Activated gamma-delta T cell treated with anti-CD3 and anti-CD28 coated beads, Interleukin-2, amount 50 U/mL, for 16 hours (primary cell): ENCODE measurements at places on chromosomes 6 and 20.

GRCh38 chr6:33742092-33742491 is 4.6 kb downstream of the IP6K3 start:
- DNase-seq = no peak

DNA sequence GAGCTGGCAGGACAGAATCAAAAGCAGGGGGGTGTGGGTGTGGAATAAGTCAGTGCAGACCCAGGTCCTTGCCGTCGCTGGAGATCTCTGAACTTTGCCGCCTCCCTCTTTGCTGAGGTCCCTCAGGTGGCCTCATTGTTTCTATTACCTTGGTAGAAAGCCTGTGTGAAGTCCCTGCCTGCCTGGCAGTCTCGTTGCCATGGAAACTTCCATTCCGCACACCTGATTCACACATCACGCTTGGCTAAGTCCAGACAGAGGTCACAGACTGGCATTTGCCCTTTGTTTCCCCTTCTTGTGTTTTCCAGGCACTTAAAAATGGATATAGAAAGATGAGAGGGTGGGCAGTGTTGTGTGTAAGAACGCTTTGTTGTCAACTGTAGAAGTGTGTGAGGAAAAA is 260.6 kb downstream of the PRL start:
- DNase-seq = no peak

- no peak for DNase-seq
Observed at GRCh38 chr6:129749749-129750120, 39.8 kb upstream of the ARHGAP18 start.

GRCh38 chr6:44012078-44012493 is 115.2 kb downstream of the MRPL14 start:
- no peak for DNase-seq

GRCh38 chr6:134911547-134911946 is 38.4 kb downstream of the ALDH8A1 start:
- DNase-seq = no peak

- DNase-seq = no peak
Observed at GRCh38 chr6:3031857-3032640, 32.4 kb downstream of the NQO2 start.

- DNase-seq = no peak
Observed at GRCh38 chr20:34389954-34390555, 27.0 kb downstream of the ITCH start.

DNA sequence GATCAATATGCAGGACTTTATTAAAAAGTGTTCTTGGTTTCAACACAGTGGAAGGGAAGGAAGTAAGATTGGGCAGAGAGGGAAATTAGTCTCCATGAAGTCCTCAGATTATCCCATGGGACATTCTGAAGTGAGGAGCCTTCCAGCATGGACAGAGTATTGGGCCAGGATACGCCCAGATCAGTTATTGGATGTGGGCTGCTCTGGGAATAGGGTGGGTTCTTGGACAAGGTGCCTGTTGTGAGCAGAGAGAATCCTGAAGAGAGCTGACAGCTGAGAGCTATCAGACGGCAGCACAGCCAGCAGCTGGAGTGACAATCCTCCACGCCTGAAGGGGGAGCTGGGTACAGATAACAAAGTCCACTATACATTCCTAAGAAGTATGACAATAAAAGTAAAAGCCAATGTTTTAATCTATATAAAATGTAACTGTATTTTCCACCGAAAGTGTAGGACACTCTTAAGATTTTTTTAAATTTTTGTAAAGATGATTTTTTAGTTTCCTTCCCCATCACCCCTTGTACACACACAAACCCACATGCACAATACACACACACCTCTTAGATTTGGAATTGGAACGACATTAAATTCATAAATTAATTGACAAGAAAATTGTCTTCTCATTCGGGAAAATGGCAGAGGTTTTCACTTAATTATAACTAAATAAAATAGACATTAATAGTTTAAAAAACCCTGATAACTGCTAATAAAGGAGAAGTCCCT is 107.8 kb downstream of the FBXO5 start:
- no peak for DNase-seq

DNA sequence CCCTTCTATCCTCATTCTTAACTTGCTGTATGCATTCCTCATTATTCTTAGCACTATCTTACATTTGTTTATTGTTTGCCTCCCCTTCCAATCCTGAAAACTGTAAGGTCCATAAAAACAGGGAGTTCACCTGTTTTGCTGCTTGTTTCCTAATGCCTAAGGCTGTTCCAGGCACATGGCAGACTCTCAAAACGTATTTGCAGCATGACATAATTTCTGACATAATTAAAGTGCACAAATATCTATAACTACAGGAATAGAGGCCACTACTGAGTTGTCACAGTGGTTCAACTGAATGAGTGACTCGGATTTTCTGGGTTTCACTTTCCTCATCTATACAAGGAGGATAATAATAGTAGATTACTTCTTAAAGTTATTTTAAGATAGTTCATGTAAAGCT is 83.0 kb downstream of the HFE start:
- DNase-seq = no peak

DNA sequence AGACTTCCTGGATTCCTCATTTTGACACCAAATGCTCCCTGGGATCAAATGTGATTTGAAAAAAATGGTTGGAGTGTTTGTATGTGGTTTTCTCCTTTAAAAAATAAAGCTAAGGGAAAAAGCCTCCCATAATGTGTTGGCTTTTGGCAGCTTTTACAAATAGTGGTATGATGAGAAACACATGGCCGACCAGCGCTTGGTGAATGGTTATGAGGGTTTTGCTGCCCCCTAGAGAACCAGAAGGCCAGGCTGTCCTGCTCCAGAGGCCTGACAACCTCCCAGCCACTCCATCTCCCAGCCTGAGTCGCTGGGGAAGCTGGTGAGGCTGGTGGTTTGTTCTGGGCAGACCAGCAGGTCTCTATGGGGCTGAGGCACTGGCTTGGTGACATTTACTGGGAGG is 69.3 kb downstream of the CLIC5 start:
- DNase-seq = no peak

DNA sequence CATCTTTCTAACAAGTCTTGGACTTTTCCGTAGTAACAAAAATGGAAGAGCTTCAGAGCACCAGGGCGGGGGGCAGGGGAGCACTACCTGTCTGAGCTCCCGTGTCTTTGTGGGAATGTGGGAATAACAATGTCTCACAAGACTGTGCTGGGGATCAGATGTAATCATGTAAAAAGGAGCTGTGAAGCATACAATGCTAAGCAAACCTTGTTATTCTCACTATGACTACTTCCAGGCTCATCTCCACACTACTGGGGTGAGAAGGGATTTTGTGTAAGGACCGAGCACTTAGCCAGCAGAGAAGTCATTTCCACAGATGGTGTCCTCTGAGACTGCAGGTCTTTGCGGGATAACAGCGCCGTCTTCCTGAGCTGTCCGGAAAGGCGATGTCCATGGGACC is 27.1 kb downstream of the PRR18 start:
- DNase-seq = no peak

DNA sequence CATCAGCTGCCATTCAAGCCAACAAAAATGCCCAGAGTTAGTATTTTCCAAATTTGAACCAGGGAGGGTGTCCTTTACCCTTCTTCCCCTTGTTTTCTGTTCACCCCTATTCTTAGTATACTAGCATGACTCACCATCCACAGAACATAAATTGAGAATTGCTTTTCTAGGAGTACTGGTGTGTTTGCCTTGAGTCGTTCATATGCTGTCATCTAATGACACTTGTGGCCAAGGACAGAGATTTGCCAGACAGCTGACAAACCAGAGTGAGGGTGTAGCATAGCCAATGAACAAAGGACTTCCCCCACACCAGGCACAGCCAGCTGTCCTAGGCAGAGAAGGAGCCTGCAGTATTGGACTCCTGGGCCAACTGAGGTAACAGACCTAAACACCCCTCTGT is 62.2 kb downstream of the FILIP1 start:
- DNase-seq = no peak

- no peak for DNase-seq
Observed at GRCh38 chr20:16821211-16822089, 73.3 kb downstream of the OTOR start.

- DNase-seq = no peak
Observed at GRCh38 chr6:109736273-109737025, 45.4 kb downstream of the FIG4 start.

- DNase-seq = no peak
Observed at GRCh38 chr6:34025112-34025807, 120.6 kb downstream of the GRM4 start.

DNA sequence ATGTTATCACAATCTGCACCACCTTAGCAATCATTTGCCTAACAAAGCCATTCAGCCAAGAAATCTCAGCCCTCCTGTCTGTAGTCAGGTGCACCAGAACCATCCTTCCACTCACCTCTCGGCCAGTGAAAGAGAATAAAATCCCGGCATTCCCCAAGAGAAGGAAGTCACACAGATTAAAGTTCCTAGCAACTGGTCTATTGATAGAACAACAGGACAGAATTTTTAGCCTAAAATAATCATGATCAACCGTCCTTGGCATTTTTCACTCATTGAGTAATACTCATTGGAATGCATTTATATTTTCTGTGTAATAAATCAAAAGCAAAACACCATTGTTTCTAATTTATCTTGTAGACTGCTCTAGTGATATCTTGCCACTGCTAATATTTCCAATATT is 85.7 kb upstream of the CDH4 start:
- DNase-seq = no peak

DNA sequence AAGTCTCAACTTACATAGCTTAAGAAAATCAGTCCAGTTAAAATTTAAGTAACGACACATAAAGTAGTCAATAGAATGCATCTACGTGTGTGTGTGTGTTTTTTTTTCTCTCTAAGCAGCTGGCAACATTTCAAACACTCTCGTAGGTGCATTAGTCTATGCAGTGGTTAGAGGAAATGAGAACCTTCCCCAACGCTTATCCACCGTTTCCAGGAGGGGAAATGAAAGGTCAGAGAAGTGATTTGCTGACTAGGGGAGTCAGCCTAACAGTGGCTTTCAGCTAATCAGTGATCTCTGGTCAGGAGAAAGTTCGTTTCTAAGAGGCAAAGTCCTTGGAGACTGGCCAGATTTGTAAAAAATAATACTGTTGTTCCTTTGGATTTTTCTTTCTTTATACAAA is 806.6 kb downstream of the C6orf118 start:
- DNase-seq = no peak

- no peak for DNase-seq
Observed at GRCh38 chr6:164690241-164690640, 619.2 kb downstream of the C6orf118 start.

GRCh38 chr6:19415605-19416326 is 421.4 kb upstream of the ID4 start:
- no peak for DNase-seq
